ENCODE measurements at places on chromosomes 1 and 21.

GRCh38 chr1:7827126-7827955 is 25.5 kb downstream of the UTS2 start:
- DNase-seq, result no peak

DNA sequence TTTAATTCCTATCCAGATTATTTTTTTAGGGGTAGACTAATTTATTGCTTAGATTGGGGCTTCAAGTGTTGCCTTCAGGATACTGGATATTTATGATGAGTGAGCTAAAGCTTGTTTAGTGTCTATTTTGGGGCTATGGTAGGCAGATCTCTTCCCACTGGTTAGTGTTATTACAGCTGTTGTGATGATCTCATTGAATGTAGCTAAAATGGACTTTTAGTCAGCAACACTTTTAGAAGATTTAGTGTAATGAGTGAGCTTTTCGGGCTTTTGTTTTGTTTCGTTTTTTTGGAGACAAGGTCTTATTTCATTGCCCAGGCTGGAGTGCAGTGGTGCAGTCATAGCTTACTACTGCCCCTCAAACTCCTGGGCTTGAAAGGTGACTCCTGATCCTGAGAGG is 14.2 kb downstream of the THRAP3 start:
- no peak for DNase-seq

DNA sequence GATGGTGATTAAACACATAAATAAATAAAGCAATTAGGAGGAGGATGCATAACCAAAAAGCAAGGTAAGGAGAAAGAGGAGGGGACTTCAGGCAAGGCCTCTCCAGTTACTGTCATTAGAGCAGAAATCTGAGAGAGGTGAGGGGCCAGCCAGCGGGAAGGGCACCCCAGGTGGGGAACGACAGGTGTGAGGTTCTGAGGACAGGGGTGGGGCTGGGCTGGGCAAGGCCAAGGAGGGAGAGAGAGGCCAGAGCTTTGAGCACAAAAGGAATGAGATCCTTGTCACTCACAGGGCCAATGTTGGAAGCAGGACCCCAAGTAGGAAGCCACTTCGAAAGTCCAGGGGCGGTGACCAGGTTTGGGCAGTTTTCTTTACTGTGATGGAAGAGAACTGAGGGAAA is 182.2 kb upstream of the RAB4A start:
- no peak for DNase-seq

GRCh38 chr1:196423612-196424011 is 184.6 kb downstream of the KCNT2 start:
- DNase-seq, result no peak

DNA sequence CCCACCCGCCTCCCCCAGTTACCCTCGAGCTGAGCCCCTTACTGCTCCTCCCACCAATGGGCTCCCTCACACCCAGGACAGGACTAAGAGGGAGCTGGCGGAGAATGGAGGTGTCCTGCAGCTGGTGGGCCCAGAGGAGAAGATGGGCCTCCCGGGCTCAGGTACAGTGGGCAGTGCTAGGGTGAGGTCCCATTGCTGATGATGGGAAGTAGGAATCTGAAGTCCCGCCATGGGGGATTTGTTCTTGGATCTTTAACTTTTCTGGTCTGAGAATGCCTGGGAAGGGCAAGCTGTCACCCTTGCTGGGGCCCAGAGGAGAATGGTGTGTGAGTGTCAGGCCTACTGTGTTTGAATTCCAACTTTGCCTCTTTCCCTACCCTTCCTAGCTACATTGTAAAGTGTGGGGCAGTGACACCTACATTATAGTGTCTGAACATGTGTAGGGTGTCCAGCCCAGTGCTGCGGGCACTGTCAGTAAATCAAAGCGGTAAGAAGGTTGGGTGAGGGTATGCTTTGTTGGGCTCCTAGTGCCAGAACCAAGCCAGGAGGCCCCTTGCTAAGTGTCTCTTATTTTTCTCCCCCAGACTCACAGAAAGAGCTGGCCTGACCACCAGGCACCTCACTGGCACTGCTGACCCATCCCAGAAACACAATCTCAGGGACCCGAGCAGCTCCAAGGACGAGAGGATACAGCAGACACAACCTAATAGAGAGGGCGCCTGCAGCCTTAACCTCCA is 44.7 kb downstream of the YARS1 start:
- no peak for DNase-seq

DNA sequence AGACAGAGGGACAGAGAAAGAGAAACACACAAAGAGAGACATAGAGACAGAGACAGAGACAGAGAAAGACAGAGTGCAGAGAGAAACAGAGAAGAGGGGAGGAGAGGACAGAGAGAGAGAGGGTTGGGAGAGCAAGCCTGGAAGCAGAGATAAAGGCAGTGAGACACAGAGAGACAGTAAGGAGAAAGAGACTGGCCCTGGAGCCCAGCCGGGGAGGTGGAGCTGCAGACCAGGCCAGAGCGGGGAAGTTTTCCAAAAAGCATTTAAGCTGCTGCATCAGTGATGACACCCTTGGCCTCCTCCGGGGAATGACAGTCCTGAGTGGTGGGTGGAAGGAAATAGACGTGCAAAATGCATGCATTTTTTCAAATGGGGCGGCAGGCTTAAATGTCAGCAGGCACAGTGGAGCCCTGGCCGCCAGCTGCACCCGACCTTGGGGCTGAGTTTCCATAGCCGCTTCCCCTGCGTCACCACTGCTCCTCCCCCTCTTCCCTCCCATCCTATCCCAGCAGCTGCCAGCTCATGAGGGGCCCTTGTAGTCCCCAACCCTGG is 95.4 kb upstream of the KLHDC7A start:
- DNase-seq, result no peak

DNA sequence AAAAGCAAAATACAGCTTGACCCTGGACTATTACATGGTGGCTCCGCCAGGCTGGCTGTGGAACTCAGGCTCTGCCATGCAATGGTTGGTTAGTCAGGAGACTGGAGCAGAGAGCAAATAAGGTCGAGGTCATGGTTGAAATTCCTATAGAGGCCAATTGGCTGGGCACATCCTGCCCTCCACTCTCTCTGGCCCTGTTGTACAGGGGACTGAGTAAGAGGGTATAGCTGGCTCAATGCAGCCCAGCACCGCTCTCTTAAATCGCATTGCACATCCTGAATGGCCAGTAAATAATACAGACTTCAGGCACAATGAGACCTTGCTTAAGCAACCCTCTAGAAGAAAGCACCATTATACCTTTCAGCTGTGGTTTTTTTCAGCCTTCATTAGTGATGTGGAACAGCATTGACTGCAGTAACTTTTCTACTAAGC is 59.3 kb upstream of the PPP2R5A start:
- no peak for DNase-seq

All from stimulated activated CD8-positive, alpha-beta memory T cell treated with anti-CD3 and anti-CD28 coated beads, Interleukin-15, amount 100 ng/mL, for 24 hours (primary cell).